ENCODE measurements at places on chromosomes 4 and X.
A peak's percentile ranks its signal among the peaks of the same experiment; 100 is the strongest.

GRCh38 chrX:55841962-55842752, 124.6 kb downstream of the RRAGB start:
- DNase-seq = no peak

DNA sequence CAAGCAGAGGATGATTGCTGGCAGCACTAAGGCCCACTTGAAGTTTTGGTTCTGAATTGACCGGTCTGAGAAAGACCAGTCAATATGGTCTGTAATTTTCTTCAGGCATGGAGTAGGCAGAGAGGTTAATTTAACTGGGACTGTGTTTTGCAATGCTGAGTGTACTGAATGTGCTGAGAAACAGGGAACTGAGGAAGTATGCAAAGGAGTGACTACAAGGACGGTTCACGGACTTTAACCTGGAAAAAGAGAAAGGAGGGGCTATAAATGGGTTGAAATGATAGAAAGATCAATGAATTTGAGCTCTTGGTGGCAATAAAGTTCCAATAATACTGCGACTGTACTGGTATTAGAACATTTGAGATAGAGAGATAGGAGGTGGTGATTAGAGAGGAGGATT, 84.5 kb downstream of the MAGEB17 start:
- no peak for DNase-seq

DNA sequence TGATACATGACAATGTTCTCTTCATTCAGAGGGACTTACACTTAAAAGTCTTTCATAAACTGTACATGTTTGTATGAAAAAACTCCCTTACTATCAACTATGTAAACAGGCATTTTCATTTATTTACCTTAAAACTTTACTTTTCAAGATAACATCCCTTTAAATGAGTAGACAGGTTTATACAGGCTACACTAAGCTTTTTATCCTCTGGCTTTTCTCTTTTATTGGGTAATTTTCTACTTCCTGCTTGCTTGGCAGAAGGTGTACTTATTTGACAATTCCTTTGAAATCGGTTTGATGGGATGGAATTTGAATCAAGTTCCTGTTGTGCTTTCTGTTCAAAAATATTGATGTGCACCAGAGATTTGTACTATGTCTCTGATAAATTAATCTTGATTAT, 81.4 kb downstream of the PTPN13 start:
- no peak for DNase-seq

GRCh38 chr4:37244583-37245390, at the start of gene NWD2:
Gene NWD2, plus strand, starts transcription at chr4:37244743. Its CDS starts 325 bp downstream, at chr4:37245068.
- peak; percentile 21 for DNase-seq

DNA sequence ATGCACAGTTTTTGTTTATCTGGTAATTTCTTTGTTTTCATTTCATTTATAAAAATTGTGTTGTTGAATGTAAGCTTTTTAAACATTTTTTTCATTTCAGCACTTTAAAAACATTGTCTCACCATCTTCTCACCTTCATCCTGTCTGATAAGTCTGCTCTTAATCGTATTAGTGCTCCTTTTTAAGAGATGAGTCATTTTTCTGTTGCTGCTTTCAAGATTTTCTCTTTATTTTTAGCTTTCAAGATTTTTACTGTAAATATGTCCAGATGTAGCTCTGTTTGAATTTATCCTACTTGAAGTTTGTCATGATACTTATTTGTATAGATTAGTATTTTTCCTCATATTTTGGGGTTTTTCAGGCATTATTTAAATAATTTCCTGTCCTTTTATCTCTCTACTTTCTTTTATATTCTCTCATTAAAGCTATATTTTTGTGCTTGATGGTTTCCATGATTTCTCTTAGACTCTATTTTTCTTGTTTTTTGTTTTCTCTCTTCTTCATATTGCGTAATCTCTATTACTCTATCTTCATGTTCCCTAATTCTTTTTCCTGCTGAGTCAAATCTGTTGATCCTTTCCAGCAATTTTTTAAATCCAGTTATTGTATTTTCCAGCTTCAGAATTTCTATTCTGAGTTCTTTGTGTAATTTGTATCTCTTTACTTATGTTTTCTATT, 1400.4 kb upstream of the PCDH7 start:
- no peak for DNase-seq

GRCh38 chr4:188993871-188994270, 854.6 kb downstream of the TRIML1 start:
- no peak for DNase-seq

DNA sequence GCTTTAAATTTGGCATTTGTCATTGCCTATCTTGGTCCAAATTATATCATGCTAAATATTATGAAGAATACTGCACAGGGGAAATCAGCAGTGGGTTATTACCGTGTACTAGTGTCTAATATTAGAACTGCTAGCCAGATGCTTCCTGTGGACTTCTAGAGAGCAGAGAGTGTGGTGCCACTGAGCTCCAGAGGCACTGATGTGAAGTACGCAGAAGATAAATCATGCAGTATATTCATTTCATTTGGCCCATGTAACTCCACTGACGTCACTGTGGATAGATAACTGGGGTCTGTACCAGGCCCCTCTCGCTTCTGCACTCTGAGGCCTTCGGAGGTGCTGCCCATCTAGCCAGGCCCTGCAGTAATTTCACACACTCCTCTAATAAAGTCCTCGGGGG, 80.0 kb downstream of the ALPK1 start:
- DNase-seq = no peak

DNA sequence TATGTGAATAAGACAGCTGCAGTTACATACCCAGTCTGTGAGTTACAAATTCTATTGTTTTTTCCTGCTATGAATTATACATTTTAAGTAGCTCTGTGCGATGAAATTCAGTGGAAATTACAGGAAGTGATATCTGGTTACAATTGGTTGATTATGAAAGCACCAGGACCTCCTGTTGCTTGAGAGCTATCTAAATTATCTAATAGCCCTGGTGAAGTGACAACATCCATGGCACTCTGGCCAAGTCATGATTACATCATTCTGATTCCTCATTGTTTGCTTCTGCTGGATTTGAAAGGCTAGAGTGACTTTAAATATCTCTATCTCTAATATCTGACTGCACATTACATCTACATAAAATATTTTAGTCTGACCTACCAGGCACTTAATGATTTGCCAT, 515.0 kb downstream of the CFAP47 start:
- DNase-seq = peak; percentile 14

DNA sequence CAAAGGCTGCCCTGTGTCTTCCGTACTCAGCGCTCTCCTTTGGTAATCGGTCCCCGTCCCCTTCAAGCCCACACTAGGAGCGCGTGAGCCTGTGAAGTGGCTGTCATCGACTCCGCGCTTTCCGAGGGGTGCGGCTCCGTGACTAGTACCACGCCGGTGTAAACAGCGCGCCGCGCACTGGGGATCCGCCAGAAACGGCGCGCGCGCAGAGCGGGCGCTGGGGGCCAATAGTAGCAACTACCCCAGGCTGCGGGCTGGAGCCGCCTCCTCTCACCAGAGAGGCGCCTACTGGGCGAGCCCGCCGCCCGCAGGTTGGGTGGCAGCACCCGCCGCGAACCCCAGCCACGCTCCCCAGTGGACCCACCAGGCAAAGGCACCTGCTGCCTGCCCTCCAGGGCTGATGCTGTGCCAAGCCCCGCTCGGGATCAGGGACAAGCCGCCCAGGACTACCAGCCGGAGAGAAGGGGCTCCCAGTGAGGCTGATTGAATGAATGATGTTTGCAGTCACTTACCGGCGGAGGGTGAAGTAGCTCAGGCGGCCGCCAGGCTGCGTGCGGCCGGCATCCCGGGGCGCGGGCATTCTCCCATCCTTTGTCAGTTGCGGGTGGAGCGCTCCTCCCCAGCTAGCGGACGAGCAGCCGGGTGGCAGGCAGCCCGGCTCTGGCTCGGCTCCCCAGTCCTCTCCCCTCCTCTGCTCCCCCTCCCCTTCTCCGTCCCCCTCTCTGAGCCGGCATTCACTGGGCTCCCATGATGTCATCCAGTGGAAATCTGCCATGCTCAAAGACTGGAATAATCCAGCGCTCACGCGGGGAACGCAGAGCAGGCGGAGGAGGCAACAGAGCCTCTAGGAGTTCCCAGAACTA, 370.3 kb upstream of the SMIM31 start:
- DNase-seq = peak; percentile 43

DNA sequence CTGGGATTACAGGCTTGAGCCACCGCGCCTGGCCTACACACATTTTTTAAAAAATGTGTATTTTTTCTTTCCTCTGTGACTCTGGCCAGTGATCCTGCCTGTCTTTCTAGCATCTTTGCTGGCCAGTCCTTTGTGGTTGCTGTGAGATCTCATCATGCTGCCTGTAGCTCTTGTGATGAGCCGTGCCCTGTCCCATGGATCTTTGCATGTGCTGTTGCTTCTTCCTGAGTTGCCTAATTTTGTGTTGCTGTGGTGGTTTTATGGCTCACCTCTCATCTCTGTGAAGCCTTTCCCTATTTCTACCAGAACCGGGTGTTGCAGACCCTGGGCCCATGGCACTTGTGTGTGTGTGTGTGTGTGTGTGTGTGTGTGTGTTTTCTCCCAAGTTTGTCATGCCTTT, 8.3 kb downstream of the NSD2 start:
- DNase-seq = no peak

- peak; percentile 43 for DNase-seq
Measured at GRCh38 chr4:86595426-86595805, 1.3 kb downstream of the PTPN13 start.

- peak; percentile 83 for DNase-seq
Measured at GRCh38 chrX:39613482-39613995, 484.2 kb downstream of the BCOR start.

- DNase-seq = no peak
Measured at GRCh38 chrX:21963731-21964405, 23.4 kb downstream of the SMS start.

DNA sequence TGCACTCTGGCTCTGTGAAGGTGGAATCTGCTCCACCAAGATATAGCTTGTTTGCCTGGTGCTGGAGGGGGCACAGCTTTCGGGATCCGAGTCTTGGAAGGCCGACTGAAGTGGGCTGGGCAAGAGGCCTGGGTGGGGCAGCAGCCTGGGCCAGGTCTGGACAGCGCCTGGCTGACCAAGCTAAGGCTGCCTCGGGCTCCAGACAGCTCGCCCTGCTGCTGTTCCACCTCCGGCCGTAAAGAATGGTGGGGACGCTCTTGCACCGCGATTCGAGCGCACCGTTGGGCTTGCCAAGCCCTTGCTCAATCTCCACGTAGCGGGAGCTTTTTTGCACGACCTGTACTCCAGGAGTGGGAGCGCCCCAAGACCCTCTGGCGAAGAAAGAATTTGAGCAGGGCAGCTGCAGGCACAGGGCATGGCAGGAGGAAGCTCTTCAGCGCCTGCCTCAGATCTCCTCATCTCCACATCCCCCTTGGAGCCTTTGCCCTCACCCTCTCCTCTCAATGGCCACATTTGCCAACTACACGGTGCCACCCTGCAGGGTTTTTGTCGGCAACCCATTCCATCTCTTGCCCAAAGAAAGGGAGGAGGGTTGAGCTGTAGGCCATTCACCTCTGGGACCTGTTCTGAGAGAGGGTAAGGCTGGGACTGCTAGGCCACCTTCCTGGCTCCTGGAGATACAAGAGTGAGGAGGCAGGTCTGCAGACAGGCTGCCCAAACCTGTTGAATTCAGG, 18.9 kb downstream of the CNGA2 start:
- peak; percentile 45 for DNase-seq

- no peak for DNase-seq
Measured at GRCh38 chr4:53515076-53515475, 76.2 kb downstream of the LNX1 start.

GRCh38 chr4:158492391-158492790, 29.3 kb upstream of the RXFP1 start:
- no peak for DNase-seq

- no peak for DNase-seq
Measured at GRCh38 chrX:130083656-130084382, 26.5 kb downstream of the ELF4 start.

DNA sequence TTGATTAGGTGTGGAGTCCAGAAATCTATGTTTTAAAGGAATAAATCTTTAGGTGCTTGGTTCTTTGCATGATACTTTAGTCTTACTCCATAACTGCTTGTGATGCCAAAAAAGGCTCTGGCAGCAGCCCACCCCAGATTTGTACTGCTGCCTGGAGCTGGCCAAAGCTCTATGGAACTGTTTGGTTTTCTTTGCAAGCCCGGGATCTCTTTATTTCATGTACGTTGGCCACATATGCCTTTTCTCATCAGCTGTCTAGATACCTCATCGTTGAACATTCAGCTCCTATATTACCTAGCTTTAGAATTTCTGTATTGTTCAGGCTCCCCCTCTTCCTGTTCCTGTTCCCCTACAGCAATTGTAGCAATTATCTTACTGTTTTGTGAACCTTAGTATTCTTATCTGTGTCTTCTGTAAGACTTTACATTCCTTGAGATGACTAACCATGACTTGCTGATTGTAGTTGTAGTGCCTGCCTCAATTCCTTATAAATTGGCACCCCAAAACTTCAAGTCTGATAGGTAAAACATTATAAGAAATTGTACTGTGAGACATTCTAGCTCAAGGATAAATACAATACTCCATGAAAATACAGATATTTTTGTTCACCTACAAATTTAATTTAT, 199.4 kb upstream of the GPRIN3 start:
- no peak for DNase-seq

DNA sequence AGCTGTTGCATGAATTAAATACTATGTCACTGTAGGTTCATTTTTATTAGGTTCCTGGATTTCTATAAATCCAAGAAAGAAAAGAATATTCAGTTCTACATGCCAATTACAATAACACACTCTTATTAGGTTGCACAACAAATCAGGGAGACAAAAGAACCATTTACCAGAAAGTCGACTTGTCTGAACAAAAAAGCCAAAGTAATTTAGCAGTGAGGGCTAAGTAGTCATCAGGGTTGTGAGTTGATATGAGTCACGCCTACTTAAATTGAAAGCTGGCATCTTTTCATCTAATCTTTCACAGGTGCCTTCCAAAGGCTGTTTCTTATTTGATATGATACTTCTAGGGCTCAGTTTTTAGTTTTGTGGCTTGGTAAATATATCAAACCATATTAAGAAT, 25.4 kb upstream of the GNRHR start:
- peak; percentile 13 for DNase-seq

DNA sequence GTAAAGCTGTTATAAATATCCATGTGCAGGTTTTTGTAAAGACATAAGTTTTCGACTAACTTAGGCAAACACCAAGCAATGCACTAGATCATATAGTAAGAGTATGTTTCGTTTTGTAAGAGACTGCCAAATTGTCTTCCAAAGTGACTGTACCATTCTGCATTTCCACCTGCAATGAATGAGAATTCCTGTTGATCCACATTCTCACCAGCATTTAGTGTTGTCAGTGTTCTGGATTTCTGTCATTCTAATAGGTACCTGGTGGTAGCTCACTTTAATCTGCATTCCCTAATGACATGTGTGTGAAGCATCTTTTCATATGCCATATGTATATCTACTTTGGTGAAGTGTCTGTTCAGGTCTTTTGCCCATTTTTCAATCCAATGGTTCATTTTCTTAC, 57.8 kb downstream of the SH3RF1 start:
- DNase-seq = no peak
